ENCODE measurements at places on chromosomes 12 and 14.

DNA sequence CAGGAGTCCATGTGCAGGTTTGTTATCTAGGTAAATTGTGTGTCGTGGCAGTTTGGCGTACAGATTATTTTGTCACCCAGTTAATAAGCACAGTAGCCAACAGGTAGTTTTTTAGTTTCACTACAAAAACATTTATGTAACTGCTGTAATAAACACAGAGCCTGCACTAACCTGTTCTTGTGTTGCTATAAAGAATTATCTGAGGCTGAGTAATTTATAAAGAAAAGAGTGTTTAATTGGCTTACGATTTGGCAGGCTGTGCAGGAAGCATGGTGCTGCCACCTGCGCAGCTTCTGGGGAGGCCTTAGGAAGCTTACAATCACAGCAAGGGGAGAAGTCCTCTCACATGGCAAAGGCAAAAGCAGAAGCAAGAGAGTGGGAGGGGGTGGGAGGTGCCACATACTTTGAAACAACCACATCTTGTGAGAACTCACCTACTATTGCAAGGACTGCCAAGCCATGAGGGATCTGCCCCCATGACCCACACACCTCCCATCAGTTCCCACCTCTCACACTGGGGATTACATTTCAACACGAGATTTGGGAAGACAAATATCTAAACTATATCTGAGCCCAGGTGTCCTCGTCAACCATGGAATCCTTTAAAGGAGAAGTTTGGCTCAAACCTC is 266.4 kb upstream of the GRIP1 start:
- no peak for DNase-seq

- DNase-seq, result no peak
Measured at GRCh38 chr12:56333197-56333678, 562 bp downstream of the PAN2 start.

DNA sequence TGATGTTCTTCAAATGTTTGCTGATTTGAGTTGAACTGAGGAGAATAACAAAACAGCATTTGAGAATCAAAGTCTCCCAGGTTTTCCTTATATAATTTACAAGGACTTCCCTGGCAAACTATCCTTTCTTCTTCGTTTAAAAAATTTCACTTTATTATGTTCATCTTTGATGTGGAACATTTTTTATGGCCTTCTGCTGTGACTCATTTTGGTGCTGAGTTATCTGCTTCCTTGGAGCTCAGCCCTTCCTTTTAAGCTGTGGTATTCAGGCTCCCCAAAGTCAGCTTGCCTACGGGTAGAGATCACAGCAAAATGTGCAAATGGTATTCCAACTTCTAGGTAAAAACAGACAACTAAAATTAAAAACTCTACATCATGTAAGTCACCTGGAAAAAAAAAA is 1.4 kb upstream of the ANO4 start:
- DNase-seq, result no peak

DNA sequence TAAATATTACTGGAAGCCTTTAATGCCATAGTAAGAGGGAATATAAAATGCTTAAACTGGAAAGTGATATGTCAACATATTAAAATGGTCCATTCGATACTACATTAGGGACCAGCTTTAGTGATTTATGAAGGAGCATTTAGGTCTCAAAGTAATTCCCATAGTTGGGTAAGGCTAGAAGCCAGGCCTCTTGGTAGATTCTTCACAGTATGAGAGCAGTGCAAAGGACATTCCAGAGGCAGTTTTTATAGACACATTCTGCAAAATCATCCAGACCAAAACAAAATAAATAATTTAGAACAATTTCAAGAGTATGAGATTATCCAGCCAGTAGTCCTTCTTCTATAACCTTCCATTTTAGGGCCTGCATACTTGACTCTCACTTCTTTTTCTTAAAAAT is 142.6 kb upstream of the PDZRN4 start:
- DNase-seq, result no peak

- DNase-seq, result no peak
Measured at GRCh38 chr14:95282354-95282985, 37.2 kb downstream of the CLMN start.

All from right cardiac atrium (tissue), 5 donors.